ENCODE measurements at places on chromosomes 2 and 18.
A peak's percentile ranks its signal among the peaks of the same experiment; 100 is the strongest.

DNA sequence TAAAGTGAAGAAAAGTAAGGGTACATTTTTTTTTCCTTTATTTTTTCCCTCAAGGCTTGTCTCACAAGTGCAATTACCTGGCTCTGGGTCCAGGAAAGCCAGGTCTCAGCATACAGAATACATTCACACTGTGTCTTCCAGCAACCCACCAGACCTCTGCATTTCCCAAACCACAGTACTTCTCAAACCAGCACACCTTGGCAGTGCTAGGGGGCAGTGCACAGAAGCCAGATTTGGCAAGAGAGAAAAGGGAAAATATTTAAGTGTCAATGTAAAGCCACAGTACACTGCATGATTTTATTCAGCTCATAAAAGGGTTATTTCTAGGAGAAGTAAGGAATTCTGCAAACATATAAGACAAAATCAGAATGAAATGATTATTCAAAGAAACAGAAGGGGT lies 172.8 kb downstream of the NRXN1 start:
- peaks cover 12% of the 10 kb centered on the region for H3K4me1 ChIP-seq
- H3K27me3 ChIP-seq, result no peaks in the 10 kb centered on the region
- no peak overlapping the region for H3K27ac ChIP-seq
- no peak overlapping the region for H3K4me3 ChIP-seq
- DNase-seq, result no peak

DNA sequence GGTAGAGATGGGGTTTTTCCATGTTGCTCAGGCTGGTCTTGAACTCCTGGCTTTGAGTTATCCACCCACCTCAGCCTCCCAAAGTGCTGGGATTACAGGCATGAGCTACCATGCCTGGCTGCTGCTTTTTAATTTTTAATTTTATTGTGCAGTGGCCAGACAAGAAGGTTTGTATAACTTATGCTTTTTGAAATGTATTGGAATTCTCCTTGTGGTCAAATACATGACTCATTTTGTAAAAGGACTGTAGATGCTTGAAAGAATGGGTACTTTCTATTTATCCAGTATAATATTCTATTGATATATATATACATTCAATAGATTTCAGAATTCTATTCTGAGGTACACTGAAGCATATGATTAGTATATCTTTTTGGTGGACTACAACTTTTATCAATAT lies 82.6 kb upstream of the ST3GAL5 start:
- H3K4me1 ChIP-seq, result no peaks in the 10 kb centered on the region
- DNase-seq, result no peak
- H3K4me3 ChIP-seq, result no peak overlapping the region
- no peaks in the 10 kb centered on the region for H3K36me3 ChIP-seq
- no peaks in the 10 kb centered on the region for H3K27me3 ChIP-seq

- no peak overlapping the region for H3K4me3 ChIP-seq
- H3K4me1 ChIP-seq, result no peaks in the 10 kb centered on the region
- no peak for DNase-seq
- H3K27me3 ChIP-seq, result no peaks in the 10 kb centered on the region
- H3K27ac ChIP-seq, result no peak overlapping the region
- no peaks in the 10 kb centered on the region for H3K36me3 ChIP-seq
These were observed 562.5 kb upstream of the FAM98A start for GRCh38 chr2:34161549-34161948.

GRCh38 chr18:1062588-1062987 lies 157.9 kb downstream of the ADCYAP1 start:
- H3K4me1 ChIP-seq, result no peaks in the 10 kb centered on the region
- DNase-seq, result peak; percentile 77
- H3K27ac ChIP-seq, result no peak overlapping the region
- no peaks in the 10 kb centered on the region for H3K36me3 ChIP-seq

DNA sequence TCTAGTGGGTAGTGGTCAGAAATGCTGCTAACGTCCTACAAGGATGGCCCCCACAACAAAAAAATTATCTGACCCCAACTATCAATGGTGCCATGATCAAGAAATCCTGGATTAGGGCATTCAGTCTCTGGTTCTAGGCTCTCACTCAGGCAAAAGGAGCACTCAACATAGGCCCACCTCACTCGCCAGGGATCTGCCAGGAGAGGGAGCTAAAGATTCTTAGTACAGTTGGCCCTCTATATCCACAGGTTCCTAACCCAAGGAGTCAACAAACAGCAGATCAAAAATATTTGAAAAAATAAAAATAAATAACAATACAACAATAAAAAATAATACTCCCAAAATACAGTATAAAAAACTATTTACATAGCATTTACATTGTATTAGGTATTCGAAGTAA lies 10.0 kb downstream of the SLC4A5 start:
- H3K27ac ChIP-seq, result no peak overlapping the region
- no peaks in the 10 kb centered on the region for H3K36me3 ChIP-seq
- H3K4me1 ChIP-seq, result no peaks in the 10 kb centered on the region
- H3K4me3 ChIP-seq, result no peak overlapping the region

GRCh38 chr2:99348173-99348572 lies 11.0 kb downstream of the EIF5B start:
- H3K27me3 ChIP-seq, result no peaks in the 10 kb centered on the region
- no peak for DNase-seq
- no peak overlapping the region for H3K4me3 ChIP-seq
- no peaks in the 10 kb centered on the region for H3K4me1 ChIP-seq
- no peak overlapping the region for H3K27ac ChIP-seq
- H3K36me3 ChIP-seq, result no peaks in the 10 kb centered on the region

DNA sequence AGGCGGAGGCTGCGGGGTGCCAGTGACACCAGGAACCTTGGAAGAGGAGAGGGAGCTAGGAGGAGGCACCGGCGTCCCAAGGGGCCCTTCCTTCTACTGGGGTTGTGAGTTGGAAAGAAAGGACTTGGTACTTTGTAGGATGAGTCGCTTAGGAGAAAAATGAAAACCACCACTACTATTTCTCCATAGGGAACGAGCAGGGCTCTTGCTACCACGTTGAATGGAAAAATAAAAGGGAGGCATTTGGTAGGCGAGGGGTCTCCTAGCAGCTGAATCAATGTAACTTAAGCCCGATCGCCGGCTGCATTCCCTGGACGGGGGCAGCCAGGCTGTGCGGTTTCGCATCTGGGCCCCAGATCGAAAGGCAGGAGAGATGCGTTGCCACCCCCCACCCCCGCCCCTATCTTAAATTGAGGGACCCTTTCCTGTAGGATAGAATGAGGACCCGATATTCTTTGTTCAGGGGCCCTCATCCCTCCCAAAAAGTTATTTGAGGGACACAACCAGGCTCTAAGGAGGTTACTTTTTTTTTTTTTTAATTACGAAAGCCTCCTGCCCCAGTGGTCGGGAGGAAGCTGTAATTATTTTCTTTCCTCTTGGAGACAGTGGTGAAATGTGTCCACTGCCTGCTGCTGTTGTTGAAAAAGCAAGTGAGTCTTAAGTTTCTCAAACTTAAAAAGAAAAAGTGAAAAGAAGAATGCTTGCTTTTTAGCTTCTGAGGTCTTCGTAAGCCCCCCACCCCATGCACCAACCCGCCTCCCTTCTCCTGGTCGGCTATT lies 1.3 kb downstream of the IGFBP2 start:
- H3K4me1 ChIP-seq, result peaks cover 12% of the 10 kb centered on the region
- H3K36me3 ChIP-seq, result no peaks in the 10 kb centered on the region
- peak; percentile 59 for DNase-seq
- H3K27ac ChIP-seq, result peak overlapping the region; percentile 91
- peaks cover 7% of the 10 kb centered on the region for H3K27me3 ChIP-seq
- H3K4me3 ChIP-seq, result peak overlapping the region; percentile 91

- peak overlapping the region; percentile 96 for H3K4me3 ChIP-seq
- no peak for DNase-seq
- H3K27me3 ChIP-seq, result no peaks in the 10 kb centered on the region
- peak overlapping the region; percentile 88 for H3K27ac ChIP-seq
- peaks cover 27% of the 10 kb centered on the region for H3K36me3 ChIP-seq
These were observed 676 bp downstream of the ACTR2 start for GRCh38 chr2:65228263-65228750.

GRCh38 chr2:129934044-129934822 lies 45.2 kb upstream of the RAB6C start:
- H3K27me3 ChIP-seq, result peaks cover 5% of the 10 kb centered on the region
- peaks cover 4% of the 10 kb centered on the region for H3K4me1 ChIP-seq
- H3K4me3 ChIP-seq, result no peak overlapping the region
- DNase-seq, result peak; percentile 68

- no peaks in the 10 kb centered on the region for H3K36me3 ChIP-seq
- H3K4me1 ChIP-seq, result no peaks in the 10 kb centered on the region
- H3K27ac ChIP-seq, result no peak overlapping the region
- H3K4me3 ChIP-seq, result no peak overlapping the region
- no peaks in the 10 kb centered on the region for H3K27me3 ChIP-seq
These were observed 319.0 kb downstream of the BCL11A start for GRCh38 chr2:60234274-60234986.

DNA sequence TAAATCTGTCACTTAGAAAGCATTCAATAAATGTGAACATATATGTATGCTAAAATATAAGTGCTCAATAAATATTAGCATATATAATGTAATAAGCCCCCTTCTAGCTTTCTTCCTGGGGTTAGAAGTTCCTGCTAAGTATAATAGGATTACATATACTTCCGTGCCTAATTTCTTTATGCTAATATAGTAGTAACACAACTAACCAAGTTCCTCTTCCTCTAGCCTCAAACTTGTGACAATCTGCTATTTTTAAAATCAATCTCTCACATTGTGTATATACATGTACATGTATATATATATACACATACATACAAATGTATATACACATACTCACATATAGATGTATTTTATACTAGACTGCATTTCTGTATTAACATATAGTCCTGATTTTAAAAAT lies 32.2 kb downstream of the TLK1 start:
- H3K36me3 ChIP-seq, result no peaks in the 10 kb centered on the region
- H3K4me3 ChIP-seq, result no peak overlapping the region
- no peak for DNase-seq
- no peaks in the 10 kb centered on the region for H3K4me1 ChIP-seq
- H3K27me3 ChIP-seq, result no peaks in the 10 kb centered on the region

GRCh38 chr2:189406586-189407233 lies 34.6 kb upstream of the WDR75 start:
- no peak for DNase-seq
- H3K27me3 ChIP-seq, result no peaks in the 10 kb centered on the region
- peaks cover 9% of the 10 kb centered on the region for H3K4me1 ChIP-seq
- no peak overlapping the region for H3K27ac ChIP-seq

DNA sequence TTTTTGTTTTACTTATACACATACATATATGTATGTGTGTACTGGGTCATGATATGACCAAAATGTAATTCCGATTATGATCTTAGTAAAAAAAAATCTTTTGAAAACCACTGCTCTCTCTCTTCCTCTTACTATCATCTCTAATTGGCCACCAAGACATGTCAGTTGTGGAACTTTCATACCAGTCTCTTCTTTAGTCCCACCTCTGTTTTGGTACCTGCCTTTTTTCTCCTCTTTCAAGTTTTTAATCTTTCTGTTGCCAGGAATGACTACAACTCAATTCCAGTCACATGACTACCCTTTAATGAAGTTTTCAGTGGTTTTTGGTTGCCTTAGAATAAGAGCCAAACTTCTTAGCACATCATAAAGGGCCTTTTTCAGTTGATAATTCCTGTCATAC lies 17.1 kb downstream of the RBM44 start:
- H3K4me1 ChIP-seq, result no peaks in the 10 kb centered on the region
- H3K27me3 ChIP-seq, result no peaks in the 10 kb centered on the region
- H3K27ac ChIP-seq, result no peak overlapping the region

GRCh38 chr18:25467226-25467987 lies 115.4 kb upstream of the ZNF521 start:
- no peak overlapping the region for H3K27ac ChIP-seq

All from endodermal cell (in vitro differentiated cells).